ENCODE measurements at places on chromosomes 2 and 18.

DNA sequence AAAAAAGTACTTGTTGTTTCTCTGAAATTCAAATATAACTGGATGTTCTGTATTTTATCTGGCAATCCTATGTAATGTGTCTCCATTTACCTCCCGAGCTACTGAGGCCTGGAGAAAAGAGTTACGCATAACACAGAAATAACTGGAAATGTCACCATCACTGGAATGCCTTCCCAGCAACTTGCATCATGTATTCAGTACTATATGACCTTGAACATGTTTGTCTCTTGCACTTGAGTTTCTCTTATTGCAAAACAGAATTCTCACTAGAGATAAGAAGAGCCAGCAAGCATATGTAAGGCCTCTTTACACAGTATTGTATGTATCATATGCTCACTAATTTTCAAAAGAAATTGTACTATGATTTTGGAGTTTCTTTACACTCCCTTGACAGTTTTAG is 99.6 kb upstream of the CTAGE1 start:
- DNase-seq: no peak

- no peak for DNase-seq
Measured at GRCh38 chr2:26576565-26577441, 64.4 kb downstream of the CIB4 start.

DNA sequence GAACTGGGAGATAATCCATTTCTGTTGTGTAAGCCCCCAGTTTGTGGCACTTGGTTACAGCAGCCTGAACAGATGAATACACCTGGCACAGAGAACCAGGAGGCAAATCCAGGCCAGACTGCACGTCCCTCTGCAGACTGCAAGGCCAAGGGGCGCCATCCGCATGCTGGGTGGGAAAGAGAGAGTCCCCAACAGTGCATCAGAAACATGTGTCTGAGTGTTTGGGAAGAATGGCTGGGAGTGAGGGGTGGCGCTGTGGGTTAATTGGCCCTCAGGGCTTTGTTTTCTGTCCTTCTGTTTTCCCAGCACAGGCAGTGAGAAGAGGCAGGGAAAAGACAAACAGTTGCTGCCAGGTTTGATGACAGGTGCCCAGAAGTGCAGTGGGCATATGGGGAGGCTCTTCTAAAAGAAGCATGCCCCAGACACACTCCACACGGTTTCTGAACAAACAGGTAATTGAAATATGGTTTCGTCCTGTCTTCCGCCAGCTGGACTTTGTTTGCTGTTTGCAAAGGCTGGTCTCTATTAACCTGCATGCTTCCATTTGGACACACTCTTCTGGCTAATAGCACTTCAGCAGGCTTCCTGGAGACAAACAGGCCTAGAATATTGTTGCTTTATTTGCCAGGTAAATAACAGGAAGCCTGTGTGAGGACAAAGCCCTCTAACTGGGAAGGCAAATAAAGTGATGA is 43.4 kb upstream of the SEC11C start:
- no peak for DNase-seq

DNA sequence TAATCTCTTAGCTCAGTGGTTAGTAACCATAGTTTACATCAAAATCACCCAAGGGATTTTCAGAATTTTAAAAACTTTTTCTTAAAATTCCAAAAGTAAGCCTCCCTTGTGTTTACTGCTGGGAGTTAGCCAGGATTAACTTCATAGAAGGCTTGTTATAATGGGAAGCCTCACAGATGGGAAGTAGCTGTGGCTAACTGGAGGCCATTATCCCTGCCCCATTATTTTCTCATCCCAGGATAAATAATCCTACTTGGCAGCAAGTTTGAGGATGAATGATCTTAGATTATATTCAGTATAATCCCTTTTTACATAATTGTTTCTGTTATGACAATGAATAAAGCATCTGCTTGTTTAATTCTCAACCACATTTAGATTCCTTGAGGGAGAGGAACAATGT is 25.5 kb downstream of the PLEK start:
- DNase-seq: no peak

- DNase-seq: no peak
Measured at GRCh38 chr2:235507928-235508327, 14.1 kb downstream of the AGAP1 start.

DNA sequence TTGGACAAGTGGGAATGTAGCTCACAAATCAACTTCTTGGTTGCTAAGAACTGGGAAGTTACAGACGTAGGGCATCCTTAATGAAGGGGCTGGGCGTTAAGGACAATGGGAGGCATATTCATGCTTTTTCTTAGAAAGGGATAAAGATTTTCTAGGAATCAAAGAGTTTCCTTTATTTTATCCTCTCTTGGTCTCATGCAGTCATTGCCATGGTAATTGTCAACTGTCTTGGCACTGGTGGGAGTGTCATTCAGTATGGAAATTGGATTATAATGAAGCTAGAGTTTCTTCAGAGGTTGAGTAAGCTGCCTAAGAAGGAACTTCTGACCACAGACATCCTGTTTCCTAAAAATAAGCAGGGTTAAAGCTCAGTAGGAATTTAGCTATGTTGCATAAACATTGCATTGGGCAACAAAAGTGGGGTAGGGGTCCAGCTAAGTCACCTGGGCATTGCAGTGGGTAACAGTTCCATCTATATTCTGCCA is 114.0 kb downstream of the LYPD6B start:
- DNase-seq: no peak

- DNase-seq: no peak
Measured at GRCh38 chr18:39347701-39348100, 1782.1 kb upstream of the CELF4 start.

GRCh38 chr2:21032338-21033236 is 11.3 kb downstream of the APOB start:
- no peak for DNase-seq

- no peak for DNase-seq
Measured at GRCh38 chr18:13566941-13567746, 159.2 kb downstream of the FAM210A start.

DNA sequence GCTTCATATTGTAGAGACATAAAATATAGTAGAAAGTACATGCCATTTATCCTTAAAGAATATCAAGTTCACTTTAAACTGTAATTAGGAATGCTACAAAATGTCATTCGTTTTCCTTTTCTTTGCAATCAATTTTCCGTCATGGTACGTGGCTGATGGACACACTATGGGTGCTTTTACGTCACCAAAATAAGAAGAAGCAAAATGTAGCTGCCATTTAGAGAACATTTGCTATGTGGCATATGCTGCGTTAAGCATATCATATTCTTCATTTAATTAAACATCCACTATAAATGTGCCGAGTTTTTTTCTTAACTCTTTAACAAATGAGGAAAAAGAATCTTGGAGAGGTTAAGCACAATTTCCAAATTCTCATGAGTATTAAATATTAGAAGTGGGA is 1358.5 kb upstream of the NXPH2 start:
- DNase-seq: no peak

DNA sequence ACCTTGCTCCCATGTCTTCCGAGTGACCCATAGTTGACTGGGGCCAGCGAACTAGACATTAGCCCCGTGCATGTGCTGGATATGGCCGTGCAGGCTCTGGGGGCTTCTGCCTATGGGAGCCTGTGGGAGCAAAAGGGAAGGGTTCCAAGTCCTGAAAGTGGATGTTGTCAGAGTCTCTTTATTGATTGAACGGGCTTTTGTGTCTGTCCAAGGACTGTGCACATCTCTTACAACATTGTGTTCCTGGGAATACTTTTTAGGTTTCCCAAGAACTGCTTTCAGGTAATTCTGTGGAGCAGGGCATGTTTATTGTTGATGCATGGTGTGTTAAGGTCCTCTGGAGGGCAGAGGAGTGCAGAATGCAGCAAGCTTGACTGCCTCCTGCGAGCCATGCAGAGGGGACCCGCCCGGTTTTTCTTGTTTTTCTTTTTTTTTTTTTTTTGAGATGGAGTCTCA is 5.0 kb downstream of the RNF144A start:
- no peak for DNase-seq

GRCh38 chr2:187118331-187119099 is 269.5 kb upstream of the ZSWIM2 start:
- no peak for DNase-seq

- no peak for DNase-seq
Measured at GRCh38 chr2:128374001-128374710, 55.5 kb upstream of the HS6ST1 start.

- no peak for DNase-seq
Measured at GRCh38 chr18:25704071-25704470, 352.1 kb upstream of the ZNF521 start.

GRCh38 chr2:160493227-160494028 is at the start of gene RBMS1:
RBMS1 (minus strand) TSS chr2:160493807; CDS start chr2:160493363, 444 bp downstream.
- peak; percentile 39 for DNase-seq

GRCh38 chr2:19971691-19972090 is 18.2 kb downstream of the WDR35 start:
- DNase-seq: no peak

- DNase-seq: no peak
Measured at GRCh38 chr2:182280118-182280517, 146.7 kb downstream of the PDE1A start.

DNA sequence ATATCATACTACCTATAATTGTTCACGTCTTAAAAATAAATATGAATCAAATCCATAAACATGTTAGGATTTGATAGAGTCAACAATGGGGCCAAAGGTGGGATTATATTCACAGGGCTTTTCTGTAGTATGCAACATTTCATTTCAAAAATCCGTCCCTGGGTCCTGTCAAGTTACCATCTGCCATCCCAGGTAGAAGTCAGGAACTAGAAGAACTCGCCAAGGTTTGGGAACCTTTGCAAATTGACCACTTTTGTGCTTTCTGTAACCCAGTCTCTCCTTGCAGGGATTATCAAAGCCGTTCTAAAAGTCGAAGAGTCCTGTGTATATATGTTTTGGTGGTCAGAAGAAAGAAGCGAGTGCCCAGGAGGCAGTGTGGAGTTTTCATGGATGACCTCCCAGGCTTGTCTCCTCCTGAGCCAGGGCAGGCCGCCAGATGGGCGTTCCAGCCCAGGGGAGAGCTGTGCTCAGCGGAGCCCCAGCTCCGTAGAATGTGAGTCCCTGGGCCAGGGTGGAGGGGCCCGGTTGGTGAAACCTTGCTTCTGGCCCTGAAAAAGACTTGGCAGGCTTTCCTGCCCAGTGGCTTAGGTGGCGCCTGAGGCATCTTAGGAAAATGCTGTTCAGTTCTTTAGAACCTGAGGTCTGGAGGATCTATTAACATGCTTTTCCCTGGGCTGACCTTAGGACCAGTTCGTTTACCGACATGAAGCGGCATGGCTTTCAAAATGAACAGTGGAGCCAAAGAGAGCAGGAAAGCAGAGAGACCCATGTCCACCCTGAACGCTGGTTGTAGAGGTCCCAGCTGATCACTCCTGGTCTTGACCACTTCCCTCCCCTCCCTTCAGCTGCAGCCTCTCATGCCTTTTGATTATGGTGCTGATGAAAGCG is 69.2 kb downstream of the LONRF2 start:
- no peak for DNase-seq

- no peak for DNase-seq
Measured at GRCh38 chr18:72940986-72941385, 73.2 kb upstream of the NETO1 start.

GRCh38 chr2:190572246-190572645 is 37.7 kb upstream of the NEMP2 start:
- DNase-seq: no peak

- DNase-seq: no peak
Measured at GRCh38 chr18:55522011-55522410, 66.0 kb downstream of the TCF4 start.

GRCh38 chr2:58925676-58926081 is 684.6 kb upstream of the FANCL start:
- no peak for DNase-seq

GRCh38 chr18:22335731-22336198 is 82.0 kb downstream of the CTAGE1 start:
- no peak for DNase-seq

DNA sequence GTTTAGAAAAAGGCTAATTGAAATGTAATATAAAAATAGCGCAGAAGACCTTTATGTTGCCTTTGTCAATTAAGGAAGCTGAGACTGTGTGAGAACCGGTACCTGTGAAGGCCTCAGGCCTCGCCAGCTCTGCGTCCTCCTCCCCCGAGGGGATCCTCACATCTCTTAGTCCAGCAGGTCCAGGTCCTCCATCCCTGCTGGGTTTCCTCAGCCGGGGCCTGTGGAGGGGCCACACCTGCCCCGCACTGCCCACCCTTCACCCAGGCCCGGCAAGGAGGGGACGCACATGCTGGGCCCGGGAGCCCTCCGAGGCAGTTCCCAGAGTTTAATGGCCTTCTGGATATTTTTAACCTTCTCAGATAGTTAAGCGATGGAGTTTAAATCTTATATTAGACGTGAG is 3.5 kb downstream of the KCNG2 start:
- no peak for DNase-seq

DNA sequence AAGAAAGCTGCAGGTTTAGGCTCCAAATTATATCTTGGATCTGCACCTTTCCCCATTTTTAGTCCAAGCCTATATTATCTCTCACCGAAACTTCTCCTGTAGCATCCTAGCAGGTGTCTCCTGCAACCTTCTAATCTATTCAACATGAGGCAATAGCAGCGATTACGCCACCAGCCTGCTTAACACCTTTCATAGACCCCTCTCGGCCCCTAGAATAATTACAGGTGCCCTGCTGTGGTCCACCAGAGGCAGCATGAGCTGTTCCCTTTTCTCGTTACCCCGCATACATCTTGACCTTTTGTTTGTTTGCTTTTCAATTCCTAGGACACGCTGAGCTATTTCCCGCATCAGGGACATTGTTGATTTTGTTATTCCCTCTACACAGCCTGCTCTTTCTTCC is 361.9 kb downstream of the CYRIA start:
- DNase-seq: no peak

DNA sequence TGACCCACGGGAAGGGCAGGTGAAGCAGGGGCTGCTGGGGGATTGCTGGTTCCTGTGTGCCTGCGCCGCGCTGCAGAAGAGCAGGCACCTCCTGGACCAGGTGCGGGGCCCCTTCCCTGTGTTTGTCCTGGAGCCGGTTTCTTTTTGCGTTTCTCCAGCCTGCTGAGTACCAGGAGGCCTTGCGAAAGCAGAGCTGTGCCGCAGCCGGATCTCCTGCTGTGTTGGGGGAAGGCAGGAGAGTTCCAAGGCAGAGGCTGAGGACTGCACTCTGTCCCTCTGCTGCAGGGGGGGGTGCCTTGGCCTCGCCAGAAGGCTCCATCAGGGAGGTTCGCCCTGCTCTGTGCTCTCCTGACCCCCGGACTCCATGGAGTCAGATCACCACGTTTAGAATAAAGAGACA is 2.8 kb downstream of the CAPN10 start:
- no peak for DNase-seq

DNA sequence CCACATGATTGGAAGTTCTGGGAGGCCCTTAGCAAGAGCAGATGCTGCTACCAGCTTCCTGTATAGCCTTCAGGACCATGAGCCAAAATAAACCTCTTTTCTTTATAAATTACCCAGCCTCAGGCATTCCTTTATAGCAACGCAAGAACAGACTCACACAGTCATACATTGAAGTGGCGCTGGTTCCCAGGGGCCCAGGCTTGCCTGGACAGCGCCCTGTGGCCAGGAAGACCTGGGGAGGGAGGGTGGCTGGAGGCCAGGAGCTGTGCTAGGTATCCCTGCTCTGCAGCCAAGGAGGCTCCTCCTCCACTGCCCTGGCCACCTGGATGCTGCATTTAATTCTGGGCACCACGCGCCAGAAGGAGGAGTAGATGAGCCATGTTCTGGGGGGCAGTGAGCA is 98.1 kb downstream of the AGAP1 start:
- DNase-seq: no peak

Measured in activated effector memory CD4-positive, alpha-beta T cell treated with Interleukin-2 at 50 U/mL for 16 hours (primary cell).